Dermis microvascular lymphatic vessel endothelial cell (primary cell): ENCODE measurements at places on chromosomes 1 and 21.

DNA sequence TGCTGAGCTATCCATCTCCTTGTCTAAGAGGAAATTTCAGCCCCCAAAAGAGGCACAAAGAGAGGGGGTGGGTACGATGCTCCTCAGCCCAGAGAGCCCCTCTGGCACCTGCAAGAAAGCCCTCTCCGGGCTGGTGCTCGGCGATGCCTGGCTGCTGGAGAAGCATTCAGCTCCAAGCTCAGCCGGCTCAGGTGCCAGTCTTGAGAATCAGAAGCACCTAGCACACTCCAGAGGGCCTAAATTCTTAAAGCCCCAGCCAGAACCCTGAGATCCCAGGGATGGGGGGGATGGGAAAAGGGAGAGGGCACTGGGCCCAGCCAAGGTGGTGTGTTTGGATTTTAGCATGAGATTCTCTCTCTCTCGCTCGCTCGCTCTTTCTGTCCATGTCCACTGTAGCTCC is 2.9 kb downstream of the GRIK3 start:
- no peak for DNase-seq

- DNase-seq: no peak
Observed at GRCh38 chr1:209172286-209172685, 411.2 kb upstream of the CAMK1G start.

DNA sequence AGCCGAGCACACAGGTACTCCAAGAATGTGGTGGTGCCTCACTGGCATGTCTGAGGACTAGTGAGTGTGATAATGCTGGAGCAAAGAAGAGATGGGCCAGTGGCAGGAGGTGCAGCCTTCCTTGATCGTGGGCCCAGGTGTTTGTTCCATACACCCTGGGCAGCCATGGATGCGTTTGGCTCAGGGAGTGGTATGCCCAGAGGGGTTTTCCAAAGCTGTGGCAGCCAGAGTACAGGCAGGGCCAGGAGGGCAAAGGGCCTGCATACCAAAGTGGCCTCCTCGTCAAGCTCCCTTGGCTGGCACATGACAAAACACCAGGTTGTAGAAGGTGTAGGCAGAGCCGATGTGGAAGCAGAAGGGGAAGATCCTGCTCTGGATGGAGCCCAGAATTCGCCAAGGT is 19.0 kb downstream of the PARS2 start:
- DNase-seq: no peak

GRCh38 chr1:201575912-201576311 is 37.0 kb downstream of the NAV1 start:
- DNase-seq: no peak

DNA sequence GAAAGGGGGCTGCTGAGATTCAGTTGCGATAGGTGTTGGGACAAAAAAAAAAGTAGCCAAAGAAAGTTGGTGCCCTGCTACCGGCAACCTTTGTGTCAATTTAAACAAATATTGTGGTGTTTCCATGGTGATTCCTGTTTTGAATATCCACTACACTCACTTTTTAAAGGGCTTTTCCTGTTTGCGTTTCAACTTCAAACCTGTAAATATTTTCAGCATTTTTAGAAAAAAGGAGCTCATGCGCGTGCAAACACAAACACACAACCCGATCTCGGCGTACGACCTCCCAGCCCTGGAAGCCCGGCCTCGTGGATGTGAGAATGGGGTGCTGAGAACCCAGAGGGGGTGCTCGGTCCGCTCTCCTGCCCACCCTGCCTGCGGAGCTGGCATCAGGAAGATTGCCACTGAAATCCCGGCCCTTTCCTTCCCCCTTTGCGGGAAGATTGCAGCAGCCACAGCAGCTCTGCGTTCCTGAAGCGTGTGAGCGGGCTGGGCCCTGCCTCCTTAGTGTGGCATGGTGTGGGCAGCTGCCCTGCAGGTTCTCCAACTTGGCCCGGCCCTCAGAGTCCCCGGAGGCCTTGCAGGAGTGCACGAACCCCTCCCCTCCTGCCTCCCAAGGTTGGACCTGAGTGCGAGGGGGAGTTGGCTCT is 34.8 kb downstream of the CASZ1 start:
- peak; percentile 93 for DNase-seq

GRCh38 chr1:81287411-81288080 is 513.2 kb upstream of the ADGRL2 start:
- DNase-seq: no peak

GRCh38 chr1:155835548-155835947 is 21.5 kb downstream of the GON4L start:
- no peak for DNase-seq

DNA sequence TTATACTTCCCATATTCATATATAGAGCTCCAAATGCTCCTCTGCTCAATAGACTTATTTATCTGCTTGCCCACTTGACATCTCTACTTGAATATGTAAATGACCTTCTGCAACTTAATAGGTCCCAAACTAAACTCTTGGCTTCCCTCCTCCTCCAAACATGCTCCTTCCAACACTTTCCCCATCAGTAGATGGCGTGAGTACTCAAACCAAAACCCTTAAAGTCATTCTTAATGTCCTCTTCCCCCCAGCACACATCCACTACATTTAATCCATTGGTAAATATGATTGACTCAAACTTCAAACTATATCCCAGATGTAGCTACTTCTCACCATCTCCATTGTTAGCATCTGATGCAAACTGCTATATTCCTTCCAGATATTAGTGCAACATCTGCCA is 48.5 kb upstream of the PBX1 start:
- no peak for DNase-seq

DNA sequence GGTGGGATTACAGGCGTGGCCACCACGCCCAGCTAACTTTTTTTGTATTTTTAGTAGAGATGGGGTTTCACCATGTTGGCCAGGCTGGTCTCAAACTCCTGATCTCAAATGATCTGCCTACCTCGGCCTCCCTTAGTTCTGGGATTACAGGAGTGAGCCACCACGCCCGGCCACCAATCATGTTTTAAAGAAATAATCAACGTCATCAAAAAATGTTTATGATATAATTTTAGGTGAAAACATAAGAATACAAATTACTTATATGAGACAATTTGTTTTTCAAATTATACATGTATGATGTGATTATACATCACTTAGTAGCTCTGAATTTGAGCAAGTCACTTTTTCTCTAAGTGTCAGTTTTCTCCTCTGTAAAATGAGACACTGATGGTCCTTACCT is 31.6 kb upstream of the SSBP3 start:
- no peak for DNase-seq

DNA sequence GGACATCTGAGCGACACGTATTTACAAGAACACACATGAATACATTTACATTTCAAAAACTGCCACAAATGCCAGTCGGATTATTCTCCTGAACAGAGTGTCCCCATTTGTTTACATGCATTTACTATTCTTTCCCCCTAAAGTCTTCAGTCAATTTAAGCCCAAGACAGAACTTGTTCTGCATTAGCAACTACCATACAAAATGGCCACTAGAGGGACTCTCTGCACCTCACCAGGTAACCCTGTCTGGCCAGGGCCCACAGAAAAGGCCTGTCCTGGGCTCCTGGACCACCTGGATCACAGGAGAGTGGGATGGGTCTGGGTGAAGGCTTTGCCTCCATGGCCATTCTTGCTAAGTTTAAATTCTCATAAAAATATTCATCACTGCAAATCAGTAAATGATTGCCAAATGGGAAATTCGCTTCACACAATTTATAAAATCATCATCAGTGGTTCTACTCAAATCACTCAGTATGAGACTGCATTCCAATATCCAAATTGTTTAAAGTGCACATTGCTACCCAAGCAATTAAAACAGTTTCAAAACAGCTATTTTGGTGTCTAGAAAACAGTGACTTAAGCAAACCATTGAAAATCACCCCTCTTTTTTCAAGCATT is 12.5 kb upstream of the GUCA2A start:
- DNase-seq: peak; percentile 77

GRCh38 chr21:41755258-41755933 is 11.5 kb downstream of the RIPK4 start:
- DNase-seq: no peak

- no peak for DNase-seq
Observed at GRCh38 chr1:21068937-21069336, 107.8 kb downstream of the EIF4G3 start.

DNA sequence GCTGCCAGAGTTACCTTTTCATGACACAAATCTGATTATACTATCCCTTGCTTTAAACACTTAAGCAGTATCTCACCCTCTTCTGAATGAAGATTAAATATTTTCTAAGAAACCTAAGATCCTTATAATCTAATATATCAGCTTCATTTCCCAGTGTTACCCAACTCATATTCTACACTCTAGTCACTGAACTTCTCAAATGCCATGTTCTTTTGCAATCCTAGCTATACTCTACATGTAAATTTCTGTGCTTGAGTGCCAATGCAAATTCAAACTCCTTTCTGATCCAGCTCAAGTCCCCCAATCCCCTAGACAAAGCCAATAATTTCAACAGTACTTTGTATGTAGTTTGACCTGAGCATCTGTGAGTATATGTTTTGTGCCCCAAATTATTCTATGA is 293.9 kb downstream of the SDCCAG8 start:
- no peak for DNase-seq

DNA sequence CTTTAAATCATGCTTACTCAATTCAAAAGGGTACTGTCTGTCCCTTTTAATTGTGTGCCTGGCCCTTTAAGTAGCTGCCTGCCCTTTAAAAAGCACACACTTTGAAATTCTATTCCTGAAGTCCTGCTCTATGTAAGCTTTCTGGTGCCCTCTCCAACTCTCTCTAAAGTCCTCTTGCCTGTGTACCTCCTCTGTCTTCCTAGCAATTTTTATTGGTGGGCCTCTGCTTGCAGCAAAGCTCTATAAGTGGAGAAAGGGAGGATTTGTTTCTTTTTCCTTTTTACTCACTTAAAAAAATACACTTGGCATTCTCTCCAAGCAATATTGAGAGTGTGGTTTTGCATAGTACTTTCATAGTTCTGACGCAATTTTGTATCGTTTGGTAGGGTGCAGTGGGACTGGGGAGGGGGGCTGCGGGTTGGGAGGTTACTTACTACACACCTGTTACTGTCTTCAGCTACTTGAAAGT is 135.4 kb downstream of the LMO4 start:
- DNase-seq: no peak

DNA sequence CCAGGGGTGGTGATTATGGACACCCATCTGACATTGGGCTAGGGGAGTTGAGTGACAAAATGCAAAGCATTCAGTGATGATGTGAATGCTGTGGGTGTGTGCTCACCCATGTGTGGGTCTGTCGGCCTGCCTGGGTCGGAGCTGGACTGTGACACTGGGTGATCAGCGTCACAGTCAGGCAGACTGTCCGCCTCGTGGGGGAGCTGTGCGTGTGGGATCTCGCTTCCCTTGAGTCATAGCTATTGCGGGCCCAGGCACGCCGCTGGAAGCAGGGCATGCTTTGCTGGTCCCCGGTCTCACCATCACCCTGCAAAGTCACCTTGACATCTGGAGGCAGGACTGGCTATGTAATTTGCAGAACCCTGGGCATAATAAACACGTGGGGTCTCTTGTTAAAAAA is 156.9 kb upstream of the IGSF21 start:
- no peak for DNase-seq

DNA sequence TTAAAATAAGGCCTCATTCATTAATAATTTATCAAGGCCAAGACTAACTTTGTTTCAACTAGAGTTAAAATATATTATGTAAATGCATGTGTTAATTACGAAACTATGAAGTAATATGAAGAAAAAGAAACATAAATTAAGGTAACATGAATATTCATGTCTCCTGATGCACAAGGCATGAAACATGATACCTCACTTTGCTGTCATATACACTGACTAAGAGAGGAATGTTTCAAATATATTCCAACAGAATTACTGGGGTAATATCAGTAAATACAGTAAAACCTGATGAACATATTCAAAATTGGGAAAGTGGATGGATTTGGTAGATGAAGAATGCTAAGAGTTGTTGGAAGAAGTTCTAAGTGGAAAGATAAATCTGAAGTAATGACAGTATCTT is 274.6 kb downstream of the LRRC7 start:
- no peak for DNase-seq

DNA sequence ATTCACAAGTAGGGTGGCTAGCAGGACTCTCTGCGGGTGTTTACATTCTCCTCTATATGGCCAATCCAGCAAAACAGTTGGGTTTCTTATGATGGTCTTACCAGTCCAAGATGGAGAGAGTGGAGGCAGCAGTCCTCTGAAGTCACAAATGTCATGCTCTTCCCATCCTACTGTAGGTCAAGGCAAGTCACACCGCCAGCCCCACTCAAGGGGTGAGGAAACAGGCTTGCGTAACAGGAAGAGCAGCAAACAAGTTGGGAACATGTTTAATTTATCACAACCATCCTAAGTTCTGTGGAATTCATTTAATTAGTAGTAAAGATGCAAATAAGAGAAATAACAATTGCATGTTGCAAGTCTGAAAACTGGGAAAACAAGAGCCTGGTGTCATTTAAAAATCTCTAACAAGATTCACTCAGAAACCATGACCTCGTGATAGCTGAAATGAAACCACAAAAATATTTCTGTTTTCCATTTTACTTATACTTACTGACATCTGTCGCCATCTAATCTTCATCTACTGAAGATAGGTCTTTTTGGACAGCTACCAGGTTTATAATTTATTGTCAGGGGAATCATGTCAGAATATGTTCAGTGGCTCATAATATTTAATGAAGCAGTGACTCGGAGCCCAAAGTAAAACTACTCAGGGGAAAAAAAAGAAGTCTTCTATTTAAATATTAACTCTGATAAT is 349.1 kb upstream of the FMN2 start:
- no peak for DNase-seq

GRCh38 chr1:197559244-197559643 is 216.0 kb downstream of the DENND1B start:
- DNase-seq: no peak
